Skin of body (tissue), 3 donors: ENCODE measurements at places on chromosomes 12 and 14.

- no peak for DNase-seq
Measured at GRCh38 chr14:31988244-31988643, 88.9 kb upstream of the ARHGAP5 start.

GRCh38 chr12:106098691-106099200 lies 40.0 kb downstream of the NUAK1 start:
- no peak for DNase-seq

- DNase-seq: no peak
Measured at GRCh38 chr12:6347367-6348338, 5.8 kb upstream of the TNFRSF1A start.

- no peak for DNase-seq
Measured at GRCh38 chr12:24898185-24898584, 50.7 kb downstream of the BCAT1 start.

- DNase-seq: no peak
Measured at GRCh38 chr12:48696626-48697025, 14.6 kb upstream of the KANSL2 start.

- DNase-seq: no peak
Measured at GRCh38 chr14:97217111-97217885, 420.1 kb downstream of the VRK1 start.

GRCh38 chr12:617304-617915 lies 45.8 kb downstream of the NINJ2 start:
- no peak for DNase-seq

DNA sequence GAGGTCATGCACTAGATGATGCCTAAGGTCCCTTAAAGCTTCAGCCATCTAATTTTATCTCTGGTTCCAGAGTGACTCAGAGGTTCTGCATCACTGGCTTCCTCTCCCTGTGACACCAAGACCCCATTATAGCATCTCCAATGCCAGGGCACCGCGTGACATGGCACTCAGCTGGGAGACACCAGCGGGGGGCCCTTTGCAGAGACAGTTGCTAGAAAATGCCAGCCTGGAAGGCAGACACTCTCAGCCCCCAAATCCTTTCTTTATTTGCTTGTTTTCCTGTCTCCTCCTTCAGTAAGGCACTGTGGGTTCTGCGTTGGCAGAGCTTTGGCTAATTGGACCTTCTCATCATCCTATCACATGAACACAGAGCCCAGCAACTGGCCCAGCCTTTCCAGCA lies 123.5 kb upstream of the VRK1 start:
- no peak for DNase-seq

GRCh38 chr12:124742678-124743077 lies 121.0 kb downstream of the SCARB1 start:
- no peak for DNase-seq
